ENCODE measurements at places on chromosomes 7 and 10.

DNA sequence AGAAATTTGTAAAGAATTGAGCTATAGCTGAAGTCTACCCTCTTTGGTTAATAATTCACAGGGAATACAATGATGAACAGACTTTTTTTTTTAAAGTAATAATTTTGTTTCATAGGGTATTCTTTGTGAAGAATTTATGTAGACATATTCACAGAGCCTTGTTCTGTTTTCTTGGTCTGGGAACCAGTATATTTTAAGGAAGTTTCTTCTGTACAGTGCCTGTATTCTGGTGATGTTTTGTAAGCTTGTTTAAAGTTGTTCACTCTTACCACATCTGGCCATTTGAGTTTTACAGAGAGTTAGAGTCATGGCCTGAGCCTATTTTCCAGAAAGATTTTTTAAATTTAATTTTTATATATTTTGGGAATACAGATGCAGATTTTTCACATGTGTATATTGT is 70.3 kb downstream of the CCSER2 start:
- DNase-seq = no peak

DNA sequence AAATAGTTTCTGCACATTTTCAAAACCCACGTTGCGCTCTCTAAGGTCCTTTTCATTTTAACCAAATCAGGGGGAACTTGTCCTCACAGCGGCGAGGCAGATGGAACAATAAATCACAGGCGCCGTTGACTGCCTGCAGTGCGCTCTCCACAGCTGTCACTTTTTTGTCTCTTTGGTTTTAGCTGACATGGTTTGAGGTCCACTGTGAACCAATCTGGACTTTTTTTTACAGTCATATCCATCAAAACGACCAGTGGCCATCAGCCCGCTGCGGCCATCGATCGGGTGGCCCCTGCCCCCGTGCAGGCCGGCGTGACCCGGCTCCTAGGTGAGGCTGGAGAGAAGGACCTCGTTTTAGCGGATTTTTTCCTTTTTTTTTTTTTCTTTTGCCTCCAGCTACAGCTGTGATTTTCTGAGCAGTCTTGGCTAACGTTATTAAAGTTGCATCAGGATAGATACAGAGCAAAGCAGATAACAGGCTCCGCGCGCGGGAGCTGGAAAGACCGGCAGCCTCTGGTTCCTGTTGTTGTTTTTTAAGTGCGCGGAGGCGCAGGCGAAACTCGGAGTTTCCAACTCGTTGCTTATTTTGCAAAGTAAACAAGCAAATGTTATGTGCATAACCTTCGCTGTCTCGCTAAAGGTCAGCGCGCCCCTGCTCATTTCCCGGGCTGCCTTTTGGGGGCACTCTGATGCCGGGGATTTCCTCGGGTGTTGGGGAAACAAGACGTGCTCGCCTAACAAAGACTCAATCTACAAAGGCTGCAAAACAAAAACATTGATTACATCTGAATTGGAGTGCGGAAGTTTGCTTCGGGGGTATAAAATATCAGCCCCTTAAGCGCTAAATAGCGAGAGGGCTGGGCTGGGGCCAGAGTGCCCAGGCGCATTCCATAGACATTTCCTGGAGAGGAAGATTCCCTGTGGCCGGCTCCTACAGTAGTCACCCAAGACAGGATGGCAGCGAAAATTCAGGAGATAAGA is 414.8 kb upstream of the MKI67 start:
- no peak for DNase-seq

DNA sequence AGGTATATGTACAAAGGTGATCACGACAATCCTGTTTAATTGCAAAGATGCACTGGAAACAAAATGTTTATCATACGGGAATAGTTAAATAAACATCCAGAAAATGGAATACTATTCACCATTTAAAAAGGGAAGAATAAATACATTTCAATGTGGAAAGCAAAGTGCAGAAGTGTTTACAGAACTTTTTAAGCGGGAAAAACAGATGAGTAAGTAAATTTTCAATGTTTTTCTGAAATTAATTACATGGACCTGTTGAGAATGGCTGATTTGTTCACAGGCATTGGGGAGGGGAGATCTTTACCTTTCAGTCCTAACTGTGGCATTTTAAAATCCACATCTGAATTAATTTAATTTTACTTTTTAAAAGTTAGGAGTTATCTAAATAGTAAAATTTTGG is 7.1 kb downstream of the MTPN start:
- DNase-seq = no peak

DNA sequence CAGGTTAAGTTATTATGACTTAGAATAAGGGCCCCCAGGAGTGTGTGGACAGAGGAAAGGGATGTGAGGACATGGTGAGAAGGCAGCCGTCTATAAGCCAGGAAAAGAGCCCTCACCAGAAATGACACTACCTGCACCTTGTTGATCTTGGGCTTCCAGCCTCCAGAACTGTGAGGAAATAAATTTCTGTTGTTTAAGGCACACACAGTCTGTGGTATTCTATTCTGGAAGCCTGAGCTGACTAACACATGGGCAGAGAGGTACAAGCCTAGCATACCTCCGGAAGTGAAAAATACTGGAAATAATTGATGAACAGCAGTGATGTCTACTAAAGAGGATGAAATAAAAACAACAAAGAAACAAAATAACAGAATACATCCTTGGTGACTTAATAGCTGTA is 46.1 kb upstream of the GRB10 start:
- no peak for DNase-seq

DNA sequence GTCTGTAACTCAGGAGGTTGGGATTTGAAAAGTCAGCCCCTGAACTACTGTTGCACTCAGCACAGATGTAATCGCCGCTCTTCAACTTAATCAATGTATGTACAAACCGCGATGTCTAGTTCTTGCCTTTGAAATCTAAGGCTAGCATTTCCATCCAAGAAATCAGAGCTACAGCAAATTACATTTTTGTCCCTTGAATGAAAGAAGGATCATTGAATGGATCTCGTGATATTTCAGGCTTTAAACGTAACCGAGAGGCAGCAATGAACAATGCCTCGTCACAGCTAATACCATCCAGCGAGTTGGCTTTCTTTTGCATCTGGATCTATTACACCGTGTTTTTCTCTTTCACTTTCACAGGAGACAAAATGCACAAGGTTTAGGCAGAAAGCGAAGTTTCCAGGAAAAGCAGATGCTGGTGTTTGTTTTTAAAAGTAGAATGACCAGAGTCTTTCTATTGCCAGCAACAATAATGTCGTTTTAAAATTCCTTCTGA is 5.5 kb downstream of the SKIDA1 start:
- DNase-seq = no peak

GRCh38 chr7:98079891-98080648 is 26.6 kb upstream of the LMTK2 start:
- no peak for DNase-seq

DNA sequence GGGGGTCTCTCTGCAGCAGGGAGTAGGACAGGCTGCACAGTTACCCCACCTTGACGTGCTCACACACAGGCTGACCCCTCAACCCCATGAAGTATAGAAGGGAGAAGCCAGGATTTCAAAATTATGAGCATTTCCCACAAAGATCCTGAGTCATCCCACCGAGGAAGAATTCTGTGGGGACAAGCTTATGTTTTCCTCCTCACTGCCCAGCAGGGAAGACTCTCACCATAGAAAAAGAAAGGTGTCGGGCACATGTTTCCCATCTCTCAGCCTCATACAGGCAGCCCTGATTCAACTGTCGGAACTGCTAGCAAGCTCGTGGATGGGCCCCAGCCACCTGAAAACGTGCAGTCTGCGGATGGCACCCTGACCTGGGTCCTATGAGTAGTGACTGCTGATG is 499.7 kb upstream of the MKI67 start:
- no peak for DNase-seq

DNA sequence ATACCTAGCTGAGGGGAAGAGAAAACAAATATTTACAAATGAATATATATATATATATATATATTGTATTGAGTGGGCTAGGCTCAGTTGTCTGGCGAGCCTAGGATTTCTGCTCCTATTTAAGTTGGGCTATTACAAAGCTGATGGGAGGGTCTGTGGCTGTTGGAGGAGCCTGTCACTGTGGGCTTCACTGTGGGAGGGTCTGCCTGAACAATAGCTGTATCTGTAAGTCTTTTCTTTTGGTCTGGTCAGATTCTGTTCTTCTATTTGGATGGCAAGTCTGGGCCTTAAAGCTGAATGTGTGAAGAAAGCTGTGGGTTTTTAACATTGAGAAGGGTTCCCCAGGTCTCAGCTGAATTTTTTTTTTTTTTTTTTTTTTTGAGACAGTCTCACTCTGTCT is 220.6 kb upstream of the LYZL1 start:
- no peak for DNase-seq

DNA sequence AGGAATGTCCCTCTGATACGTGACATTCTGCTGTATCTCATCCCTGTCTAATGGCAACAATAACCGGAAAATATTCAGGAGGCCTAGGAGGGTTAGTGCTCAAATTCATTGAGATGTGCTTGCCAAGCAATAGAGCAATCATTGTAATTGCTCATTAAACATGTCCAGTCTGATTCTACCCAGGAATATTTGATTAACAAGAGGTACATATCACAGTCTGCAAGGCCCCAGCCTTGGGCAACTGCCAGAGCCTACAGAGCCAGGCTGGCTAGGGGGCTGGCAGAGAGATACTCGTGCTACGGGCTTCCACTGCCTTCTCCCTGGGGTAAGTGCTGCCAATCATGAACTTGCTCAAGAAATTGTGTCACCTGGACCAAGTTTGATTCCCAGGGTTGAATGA is 99.1 kb downstream of the ALOX5 start:
- no peak for DNase-seq

Measured in activated CD8-positive, alpha-beta memory T cell treated with anti-CD3 and anti-CD28 coated beads for 1 hour (primary cell).